ENCODE measurements at places on chromosomes 2 and 18.
A peak's percentile ranks its signal among the peaks of the same experiment; 100 is the strongest.

DNA sequence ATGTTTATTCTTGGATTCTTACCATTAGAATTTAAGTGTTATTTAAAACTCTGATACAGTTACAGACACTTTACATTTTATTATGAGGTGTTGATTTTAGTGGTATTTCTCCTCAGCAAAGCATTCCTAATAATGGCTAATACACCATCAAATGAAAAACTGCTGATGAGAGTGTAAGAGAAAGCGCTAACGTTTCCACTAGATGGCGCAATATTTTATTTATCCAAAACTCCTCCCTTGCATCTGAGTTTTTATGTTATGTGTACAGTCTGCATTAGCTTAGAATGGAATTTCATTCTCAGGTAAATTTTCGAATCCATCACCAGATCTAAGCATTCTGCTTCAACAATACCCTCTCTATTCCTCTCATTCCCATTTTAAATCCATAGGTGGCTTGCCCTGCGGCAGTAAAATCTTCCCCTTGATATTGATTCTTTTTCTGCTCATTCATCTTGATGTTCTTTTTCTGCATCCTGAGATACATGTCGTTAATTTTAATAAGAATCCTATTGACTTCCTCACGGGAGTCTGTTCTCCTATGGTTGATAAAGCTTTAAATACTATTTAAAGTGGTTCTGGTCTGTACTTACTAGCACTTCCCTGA, 53.9 kb downstream of the PRKRA start:
- H3K27ac ChIP-seq, result no peak overlapping the region
- DNase-seq, result peak; percentile 32
- H3K27me3 ChIP-seq, result no peaks in the 10 kb centered on the region
- H3K36me3 ChIP-seq, result no peaks in the 10 kb centered on the region
- H3K4me1 ChIP-seq, result no peaks in the 10 kb centered on the region

DNA sequence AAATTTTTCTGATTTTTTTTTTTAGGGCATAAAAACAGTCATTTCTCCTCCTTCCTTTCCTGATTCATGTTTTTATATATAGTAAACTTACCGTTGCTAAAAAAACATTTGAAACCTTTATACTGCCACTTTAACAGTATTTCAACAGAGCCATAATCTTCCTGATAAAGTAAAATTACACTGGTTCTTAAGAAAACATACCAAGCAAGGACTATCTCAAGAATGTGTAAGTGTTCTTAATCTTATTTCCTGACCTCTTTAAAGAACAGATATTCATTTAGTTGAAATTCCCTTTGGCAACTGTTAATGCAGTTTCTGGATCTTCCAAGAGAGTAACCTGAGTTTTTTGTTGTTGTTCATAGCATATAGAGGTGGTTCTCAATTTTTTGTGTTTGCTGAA, 26.6 kb upstream of the COLEC12 start:
- no peak for DNase-seq
- no peak overlapping the region for H3K27ac ChIP-seq
- H3K4me3 ChIP-seq, result no peak overlapping the region
- no peaks in the 10 kb centered on the region for H3K36me3 ChIP-seq
- H3K27me3 ChIP-seq, result no peaks in the 10 kb centered on the region

DNA sequence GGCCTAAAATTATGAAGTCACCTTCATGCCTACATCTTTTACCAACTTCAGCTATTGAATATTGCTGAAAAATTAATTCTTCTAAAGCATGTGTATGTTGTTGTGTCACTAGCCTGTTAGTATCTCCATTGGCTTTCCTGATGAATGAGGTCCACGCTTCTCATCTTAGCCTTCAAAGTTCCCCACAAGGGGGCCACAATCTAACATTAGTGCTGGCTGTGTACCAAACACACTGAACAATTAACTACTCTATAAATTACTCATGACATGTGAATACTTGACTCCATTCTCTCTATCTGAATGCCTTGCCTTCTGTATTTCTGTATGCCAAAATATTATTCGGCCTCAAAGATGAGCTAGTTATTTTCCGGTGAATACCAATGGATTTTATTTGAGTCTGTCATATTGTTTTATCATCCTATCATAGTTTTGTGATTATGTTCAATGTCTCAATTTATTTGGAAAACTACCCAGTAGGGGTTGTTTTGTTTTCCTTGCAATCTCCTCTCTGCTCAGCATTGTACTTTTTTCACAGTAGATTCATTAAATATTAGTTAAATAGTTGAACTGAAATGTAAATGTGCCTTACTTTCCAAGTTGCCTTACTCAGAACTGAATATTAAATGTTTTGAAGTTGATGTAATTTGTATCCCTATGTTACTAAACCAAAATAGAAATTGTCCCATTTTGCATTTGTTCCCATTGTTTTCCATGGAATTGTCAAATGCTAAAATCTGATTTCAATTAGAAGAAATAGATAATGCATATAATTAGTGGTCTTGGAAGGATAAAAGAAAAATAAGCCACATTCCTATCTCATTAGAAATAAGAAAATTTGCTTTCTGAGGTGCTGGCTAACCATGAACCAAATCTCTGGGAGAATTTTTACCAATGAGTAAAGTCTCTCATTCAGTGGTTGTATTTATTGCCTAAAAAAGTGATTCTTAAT, 208.4 kb upstream of the COL3A1 start:
- no peaks in the 10 kb centered on the region for H3K36me3 ChIP-seq
- H3K27me3 ChIP-seq, result no peaks in the 10 kb centered on the region
- DNase-seq, result no peak
- H3K27ac ChIP-seq, result no peak overlapping the region
- no peaks in the 10 kb centered on the region for H3K4me1 ChIP-seq

DNA sequence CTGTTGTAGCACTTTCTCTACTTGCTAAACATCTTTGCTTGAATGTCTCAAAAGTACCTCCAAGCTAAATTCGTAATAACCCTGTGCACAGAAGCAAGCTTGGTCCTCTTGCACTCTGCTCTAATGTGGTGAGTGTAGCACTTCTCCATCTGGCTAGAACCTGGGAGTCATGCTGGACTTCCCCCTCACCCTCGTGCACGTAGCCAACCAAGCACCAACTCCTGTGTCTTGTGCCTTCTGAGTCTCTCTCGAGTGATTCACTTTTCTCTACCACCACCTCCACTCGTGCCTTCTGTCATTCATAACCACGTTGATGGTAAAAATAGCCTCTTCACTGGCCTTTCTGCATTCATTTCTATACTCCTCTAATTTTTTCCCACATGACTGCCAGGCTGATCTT, 91.9 kb upstream of the KCNE4 start:
- H3K4me3 ChIP-seq, result no peak overlapping the region
- DNase-seq, result no peak
- H3K4me1 ChIP-seq, result no peaks in the 10 kb centered on the region
- no peaks in the 10 kb centered on the region for H3K27me3 ChIP-seq
- no peak overlapping the region for H3K27ac ChIP-seq

DNA sequence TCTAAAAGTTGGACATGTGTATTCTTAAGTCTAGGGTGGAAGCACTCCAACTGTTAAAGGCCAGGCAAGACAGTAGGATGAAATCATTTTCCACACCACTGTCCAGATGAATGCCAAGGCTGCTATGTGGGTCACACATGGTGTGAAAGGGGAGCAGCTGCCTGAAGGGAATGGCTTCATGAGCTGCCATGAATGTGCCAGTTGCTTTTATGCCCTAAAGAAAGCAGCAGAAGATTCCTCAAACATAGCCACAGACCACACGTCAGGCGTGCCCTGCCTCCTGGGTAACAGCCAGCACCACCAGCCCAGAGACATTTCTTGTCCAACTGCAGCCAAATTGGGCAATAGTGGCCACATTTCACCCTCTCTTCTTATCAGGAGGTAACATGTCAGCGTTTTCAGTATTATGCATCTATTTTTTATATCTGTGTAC, 130.2 kb downstream of the MTCL1 start:
- no peak overlapping the region for H3K4me3 ChIP-seq
- no peaks in the 10 kb centered on the region for H3K4me1 ChIP-seq

DNA sequence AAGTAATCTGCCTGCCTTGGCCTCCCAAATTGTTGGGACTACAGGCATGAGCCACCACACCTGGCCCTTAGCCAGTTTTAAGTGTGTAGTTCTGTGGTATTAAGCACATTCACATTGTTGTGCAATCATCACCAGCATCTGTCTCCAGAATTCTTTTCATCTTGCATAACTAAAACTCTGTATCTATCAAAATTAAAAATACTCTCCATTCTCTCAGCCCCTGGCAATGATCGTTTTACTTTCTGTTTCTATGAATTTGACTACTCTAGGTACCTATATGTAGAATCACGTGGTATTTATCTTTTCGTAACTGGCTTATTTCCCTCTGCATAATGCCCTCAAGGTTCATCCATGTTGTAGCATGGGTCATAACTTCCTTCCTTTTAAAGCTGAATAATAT, 45.5 kb upstream of the CAVIN2 start:
- no peaks in the 10 kb centered on the region for H3K36me3 ChIP-seq
- no peaks in the 10 kb centered on the region for H3K27me3 ChIP-seq
- DNase-seq, result no peak
- no peak overlapping the region for H3K27ac ChIP-seq

GRCh38 chr2:195664528-195664927, 7.5 kb downstream of the SLC39A10 start:
- no peak for DNase-seq
- H3K4me1 ChIP-seq, result peaks cover 74% of the 10 kb centered on the region
- no peaks in the 10 kb centered on the region for H3K36me3 ChIP-seq

- H3K4me3 ChIP-seq, result no peak overlapping the region
- DNase-seq, result no peak
- no peak overlapping the region for H3K27ac ChIP-seq
- no peaks in the 10 kb centered on the region for H3K36me3 ChIP-seq
These were observed 43.4 kb downstream of the ITGB6 start for GRCh38 chr2:160156665-160157064.

GRCh38 chr2:190670182-190670946, 21.5 kb downstream of the NAB1 start:
- H3K27me3 ChIP-seq, result no peaks in the 10 kb centered on the region
- H3K36me3 ChIP-seq, result no peaks in the 10 kb centered on the region
- no peak overlapping the region for H3K4me3 ChIP-seq
- DNase-seq, result peak; percentile 43

DNA sequence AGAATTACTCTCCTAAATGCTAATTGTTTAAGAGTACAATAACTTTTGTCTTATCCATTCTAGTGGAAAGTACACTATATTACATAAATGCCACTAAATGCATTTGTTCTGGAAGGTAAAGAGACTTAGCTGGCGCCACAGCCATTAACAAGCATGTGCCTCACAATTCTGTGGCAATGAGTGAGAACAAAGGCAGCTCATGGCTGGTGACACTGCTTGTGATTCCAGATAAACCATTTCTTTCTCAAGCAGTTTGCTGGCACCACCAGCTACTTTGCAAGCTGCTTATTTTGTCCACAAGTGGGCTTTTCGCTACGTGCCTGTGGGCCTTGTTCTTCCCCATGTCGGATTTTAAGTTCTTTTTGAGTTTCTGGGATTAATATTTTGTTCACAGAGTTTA, 147.6 kb upstream of the SMAD7 start:
- no peak for DNase-seq
- H3K27me3 ChIP-seq, result no peaks in the 10 kb centered on the region
- H3K27ac ChIP-seq, result no peak overlapping the region

GRCh38 chr2:162840598-162841246, 2.2 kb upstream of the KCNH7 start:
- no peaks in the 10 kb centered on the region for H3K4me1 ChIP-seq
- H3K36me3 ChIP-seq, result no peaks in the 10 kb centered on the region
- H3K27ac ChIP-seq, result no peak overlapping the region
- H3K27me3 ChIP-seq, result no peaks in the 10 kb centered on the region
- peak; percentile 6 for DNase-seq

GRCh38 chr18:59547581-59548182, 149.5 kb downstream of the CCBE1 start:
- no peak for DNase-seq
- H3K4me3 ChIP-seq, result no peak overlapping the region
- H3K36me3 ChIP-seq, result no peaks in the 10 kb centered on the region

DNA sequence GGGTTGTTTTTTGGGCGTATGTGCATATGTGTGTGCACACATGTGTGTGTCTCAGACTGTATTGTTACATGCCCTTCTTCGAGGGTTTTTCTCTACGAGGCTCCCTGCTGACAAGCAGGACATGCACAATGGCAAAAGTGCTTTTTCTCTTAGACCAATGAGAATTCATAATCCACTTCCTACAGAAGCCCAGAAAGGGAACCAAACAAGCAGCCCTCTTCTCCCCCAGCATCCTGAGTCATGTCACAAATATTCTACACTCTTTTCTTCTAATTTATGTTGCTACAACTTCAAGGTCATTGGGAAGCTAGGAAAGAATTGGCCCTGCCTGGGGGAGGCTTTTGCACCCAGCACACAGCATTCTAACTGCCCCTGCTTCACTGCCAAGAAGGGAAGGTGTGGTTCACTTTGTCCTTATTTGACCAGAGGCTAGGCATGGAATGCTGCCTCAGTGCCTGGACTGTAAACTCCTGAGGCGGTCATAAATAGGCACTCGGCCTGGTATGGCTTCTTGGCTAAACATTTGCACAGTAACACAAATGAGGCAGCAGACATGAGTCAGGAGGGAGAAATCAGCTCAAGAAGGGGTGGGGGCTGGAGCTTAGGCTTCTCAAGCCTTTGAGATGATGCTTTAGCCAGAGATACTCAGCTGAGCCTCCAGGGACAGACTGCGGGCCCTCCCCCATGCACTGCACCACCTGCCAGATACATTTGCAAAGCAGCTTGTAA, 92.7 kb upstream of the KLF7 start:
- H3K4me1 ChIP-seq, result no peaks in the 10 kb centered on the region
- H3K27me3 ChIP-seq, result no peaks in the 10 kb centered on the region
- H3K27ac ChIP-seq, result no peak overlapping the region
- no peak for DNase-seq
- no peaks in the 10 kb centered on the region for H3K36me3 ChIP-seq
- H3K4me3 ChIP-seq, result no peak overlapping the region

GRCh38 chr2:69771461-69771860, 29.5 kb downstream of the ANXA4 start:
- H3K4me3 ChIP-seq, result no peak overlapping the region
- H3K36me3 ChIP-seq, result no peaks in the 10 kb centered on the region
- peaks cover 29% of the 10 kb centered on the region for H3K4me1 ChIP-seq
- H3K27ac ChIP-seq, result no peak overlapping the region
- H3K27me3 ChIP-seq, result no peaks in the 10 kb centered on the region
- DNase-seq, result no peak

DNA sequence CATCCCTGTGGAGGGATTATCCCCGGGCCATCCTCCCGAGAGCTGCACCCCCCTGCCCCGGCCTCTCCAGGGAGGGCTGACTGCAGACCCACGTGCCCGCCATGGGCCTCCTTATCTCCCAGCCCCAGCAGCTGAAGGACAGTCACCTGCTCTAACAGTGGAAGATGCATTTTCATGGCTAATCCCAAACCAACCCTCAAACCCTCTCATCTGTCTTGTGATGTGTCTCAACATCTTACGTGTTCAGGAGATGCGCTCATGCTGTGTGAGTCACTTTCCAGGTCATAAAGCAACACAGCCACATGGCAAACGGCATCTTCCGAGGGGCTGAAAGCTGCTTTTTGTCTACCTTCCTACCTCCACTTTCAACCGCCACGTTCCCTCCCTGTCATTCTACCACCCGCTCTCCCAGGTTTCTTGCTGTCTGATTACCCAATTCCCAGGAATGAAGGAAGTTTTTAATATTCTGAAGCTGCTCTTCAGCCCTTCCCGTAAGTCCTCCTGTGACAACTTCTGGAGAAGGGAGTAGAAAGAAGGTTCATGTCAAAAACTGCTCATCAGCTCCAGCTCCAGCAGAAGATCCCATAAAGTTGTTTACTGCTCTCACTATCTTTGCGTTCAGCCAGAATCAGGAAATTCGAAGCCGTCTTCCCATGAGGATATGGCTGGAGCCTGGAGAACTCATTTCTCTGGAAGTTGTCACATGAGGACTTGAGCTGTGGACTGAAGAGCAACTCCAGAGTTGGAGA, 54.5 kb downstream of the MBP start:
- H3K36me3 ChIP-seq, result peaks cover 13% of the 10 kb centered on the region
- H3K27me3 ChIP-seq, result no peaks in the 10 kb centered on the region
- no peak for DNase-seq
- no peak overlapping the region for H3K27ac ChIP-seq
- H3K4me1 ChIP-seq, result peaks cover 81% of the 10 kb centered on the region
- no peak overlapping the region for H3K4me3 ChIP-seq

Measured in CD4-positive, alpha-beta memory T cell (primary cell).